ENCODE measurements at places on chromosomes 2 and 18. TPM values are rescaled to one million over a fixed set of nuclear protein-coding genes. Genes with fewer than 3 reads are reported as not detected.

DNA sequence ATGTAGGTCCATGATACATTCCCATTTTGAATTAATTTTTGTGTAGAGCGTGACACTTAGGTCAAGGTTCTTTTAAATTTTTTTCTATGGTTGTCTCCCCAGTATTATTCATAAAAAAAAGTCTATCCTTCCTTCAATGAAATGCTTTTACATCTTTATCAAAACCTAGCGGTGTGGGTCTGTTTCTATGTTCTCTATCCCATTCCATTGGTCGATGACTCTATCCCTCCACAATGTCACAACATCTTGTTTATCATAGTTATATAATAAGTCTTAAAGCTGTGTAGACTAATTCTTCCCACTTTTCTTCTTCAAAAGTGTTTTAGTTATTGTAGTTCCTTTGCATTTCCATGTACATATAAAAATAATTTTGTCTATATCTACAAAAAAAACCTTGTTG, 47.2 kb upstream of the GPR17 start:
- no peak for DNase-seq

GRCh38 chr2:173076581-173077345, 1.1 kb downstream of the MAP3K20 start:
- peak; percentile 34 for DNase-seq

The UGT1A4 gene
- total RNA-seq, result not detected

GRCh38 chr2:181677912-181678586, 2.3 kb downstream of the NEUROD1 start:
- no peak for DNase-seq

The GALNT5 gene
- total RNA-seq, result 0.16 TPM

DNA sequence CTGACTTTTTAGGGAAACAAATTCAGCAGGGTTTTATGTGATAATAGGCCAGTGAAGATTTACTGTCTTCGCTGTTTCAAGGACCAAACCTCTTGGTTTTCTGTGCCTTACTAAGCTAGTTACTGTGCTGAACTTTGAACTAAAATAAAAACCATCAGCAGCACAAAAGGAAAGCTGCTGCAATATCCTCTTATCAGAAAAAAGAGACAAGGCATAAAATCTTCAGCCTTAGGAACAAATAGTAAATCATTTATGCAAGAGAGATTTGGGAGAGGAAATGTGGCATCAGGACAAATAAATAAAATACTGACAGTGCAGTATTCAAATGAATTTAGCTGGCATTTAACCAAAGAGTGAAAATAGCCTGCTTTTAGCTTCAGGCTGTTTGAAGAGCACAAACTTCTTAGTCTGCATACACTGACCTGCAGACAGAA, 64.1 kb upstream of the EHBP1 start:
- no peak for DNase-seq

The ZNF892 gene
- 4.7 TPM for total RNA-seq

- DNase-seq, result no peak
These were observed 377.5 kb downstream of the OSR1 start for GRCh38 chr2:18980786-18981430.

The DOK1 gene
- 36.6 TPM for total RNA-seq

DNA sequence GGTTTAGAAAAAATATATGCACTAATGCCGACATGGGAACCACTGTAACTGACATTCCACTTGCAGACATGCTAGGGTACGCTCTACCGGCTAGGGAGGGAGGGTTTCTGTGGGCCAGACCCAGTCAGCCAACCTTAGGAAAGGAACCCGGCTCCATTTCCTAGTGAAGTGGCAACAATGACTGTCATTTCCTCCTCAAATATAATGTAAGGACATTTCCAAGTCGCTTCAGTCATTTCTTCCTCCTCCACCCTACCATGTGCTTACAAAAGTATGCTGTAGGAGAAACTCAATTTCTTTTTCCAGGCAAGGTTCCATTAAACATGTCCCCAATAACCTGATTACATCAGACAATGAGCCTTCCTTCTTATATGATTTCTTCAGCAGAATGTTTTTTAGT, 64.3 kb upstream of the PSMD14 start:
- no peak for DNase-seq

DNA sequence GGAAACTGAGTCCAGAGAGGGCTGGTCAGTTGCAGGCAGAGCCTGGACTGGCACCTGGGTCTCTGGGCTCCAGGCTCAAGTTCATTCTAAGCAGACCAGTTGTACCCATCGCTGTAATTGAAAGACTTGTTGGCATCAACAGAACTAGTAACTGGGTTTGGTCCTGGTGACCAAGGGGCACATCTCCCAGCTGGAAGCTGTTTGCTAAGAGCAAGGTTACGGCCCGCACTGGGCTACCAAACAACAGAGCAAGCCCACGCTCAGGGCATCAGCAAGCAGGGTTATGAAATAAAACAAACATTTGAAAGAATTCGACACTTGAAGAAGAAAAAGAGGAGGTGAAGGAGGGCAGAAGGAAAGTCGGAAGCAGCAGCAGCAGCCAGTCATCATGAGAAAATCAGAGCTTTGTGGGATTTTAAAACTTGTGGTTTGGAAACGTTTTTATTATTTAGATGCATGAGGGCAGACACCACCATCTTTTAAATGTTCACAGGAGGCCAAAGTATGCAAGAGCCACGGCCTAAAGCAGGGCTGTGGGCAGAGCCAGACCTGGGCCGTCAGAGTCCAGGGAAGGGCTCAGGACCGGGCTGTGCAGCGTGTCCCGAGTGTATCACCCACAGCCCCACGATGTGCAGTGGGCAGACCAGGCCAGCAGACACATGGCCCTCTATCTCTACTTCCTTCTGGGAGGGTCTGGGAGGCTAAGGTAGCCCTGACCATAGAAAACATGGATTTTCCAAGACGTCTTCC, 220.3 kb downstream of the BCL2 start:
- no peak for DNase-seq

DNA sequence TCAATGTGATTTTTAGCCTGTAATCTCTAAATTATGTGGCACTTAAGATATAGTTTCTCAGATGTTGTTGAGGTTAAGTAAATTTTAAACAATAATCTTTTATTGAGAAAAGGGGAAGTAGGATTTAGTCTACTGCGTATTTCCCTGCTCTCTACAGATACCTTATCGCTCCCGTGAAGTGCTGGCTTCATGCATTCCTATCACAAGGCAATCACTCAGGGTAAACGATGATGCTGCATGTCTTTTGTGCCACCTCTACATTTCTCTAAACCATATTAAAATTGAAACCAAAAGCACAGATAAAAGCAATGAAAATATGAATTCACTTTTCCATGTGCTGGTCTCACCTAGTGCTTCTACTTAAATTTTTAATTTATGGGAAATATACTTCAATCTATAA, 14.4 kb upstream of the RPE start:
- DNase-seq, result no peak

DNA sequence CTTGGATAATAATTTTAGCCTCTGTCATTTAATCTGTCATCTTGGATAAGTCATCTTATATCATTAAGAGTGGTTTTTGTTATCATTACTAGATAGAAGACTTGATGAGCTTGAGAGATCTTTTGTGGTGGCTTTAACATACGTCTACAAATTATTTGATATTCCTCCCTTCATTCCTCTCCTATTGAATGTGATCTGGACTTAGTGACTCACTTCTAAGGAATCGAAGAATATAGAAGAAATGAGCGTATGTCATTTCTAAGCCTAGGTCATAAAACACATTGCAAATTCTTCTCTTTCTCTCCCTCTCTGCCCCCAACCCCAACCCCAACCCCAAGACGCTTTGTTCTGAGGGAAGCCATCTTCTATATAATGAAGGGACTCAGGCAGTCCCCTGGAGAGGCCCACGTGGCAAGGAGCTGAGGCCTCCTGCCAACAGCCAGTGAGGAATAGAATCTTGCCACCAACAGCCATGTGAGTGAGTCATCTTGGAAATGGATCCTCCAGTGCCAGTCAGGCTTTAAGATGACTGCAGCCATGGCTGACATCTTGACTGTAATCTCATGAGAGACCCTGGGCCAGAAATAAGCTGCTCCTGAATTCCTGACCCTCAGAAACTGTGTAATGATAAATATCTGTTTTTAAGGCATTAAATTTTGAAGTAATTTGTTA, 221.6 kb upstream of the SP5 start:
- no peak for DNase-seq

- DNase-seq, result no peak
These were observed 333.7 kb upstream of the FIGN start for GRCh38 chr2:164069540-164069939.

DNA sequence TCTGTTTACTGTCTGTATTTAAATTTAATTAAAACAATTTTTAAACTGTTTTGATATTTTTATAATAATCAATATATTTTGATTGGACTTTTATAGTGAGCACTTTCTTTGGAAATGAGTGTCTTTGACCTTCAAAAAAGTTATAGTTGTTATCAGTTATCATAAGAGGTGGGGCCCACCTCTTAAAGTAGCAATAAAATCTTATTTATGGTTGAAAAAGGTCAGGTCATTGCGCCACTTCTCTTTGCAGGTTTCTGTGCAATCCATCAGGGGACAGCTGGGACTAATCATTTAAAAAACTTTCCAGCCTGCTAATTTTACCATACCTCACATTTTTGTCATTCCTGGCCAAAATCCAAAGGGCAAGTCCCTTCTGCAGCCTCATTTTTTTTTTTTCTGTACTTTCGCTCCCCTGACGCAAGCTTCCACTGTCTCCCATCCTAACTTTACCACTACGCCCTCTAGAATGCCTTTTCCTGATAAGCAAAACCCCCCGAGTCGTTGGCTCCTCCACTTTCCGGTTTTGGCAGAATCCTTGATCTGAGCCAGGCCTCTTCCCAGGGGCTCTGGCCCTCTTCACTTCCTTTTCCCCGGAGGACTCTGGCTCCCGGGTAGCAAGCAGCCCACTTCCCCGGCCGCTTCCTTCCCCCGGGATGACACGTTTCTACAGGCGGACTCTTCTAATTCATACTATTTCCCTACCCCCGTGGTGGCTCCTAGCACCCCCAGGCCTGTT, 1.1 kb upstream of the SEH1L start:
- no peak for DNase-seq

The MEP1B gene
- not detected for total RNA-seq

DNA sequence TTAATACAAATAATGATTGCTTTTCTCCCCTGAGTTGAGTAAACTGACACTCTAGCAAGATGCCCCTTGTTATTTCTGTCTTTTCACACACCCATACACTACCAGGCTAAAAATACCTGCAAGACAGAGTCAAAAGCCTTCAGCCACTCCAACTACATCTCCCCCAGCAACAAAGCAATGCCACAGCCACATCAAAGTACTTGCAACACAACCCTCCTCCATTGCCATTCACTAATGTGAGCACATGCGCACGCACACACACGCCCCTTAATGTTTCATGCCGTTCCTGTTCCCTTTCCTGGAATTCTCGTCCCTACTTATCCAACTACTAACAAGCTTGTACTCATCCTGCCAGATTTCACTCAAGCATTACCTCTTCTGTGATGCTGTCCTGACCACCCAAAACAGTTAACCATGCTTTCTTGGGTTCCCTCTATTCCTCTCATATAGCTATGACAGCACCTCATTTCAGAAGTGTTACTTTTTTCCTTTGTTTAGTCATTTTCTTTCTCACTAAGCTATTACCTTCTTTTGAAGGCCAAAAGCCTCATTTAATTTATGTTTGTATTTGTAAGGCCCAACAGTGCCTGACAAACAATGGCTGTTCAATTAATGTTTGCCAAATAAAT, 29.6 kb downstream of the SLC25A12 start:
- DNase-seq, result no peak

DNA sequence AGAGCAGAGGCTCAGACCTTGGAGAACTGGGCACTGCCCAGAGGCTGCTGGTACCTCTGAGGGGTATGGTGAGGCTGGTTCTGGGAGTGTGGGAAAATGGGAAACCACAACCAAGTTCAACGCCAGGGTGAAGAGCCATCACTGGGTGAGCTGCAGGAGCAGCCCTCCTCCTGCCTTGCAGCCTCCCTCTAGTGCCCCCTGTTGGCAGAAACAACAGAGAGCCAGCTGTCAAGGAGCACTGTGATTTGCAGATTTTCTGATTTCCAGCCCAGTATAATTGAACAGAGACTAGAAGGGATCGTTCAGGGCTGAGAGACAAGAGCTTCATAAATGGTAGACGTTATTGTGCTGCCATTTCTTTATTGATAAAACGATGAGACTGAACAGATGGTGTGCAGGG, 50.5 kb downstream of the MAPK4 start:
- no peak for DNase-seq

DNA sequence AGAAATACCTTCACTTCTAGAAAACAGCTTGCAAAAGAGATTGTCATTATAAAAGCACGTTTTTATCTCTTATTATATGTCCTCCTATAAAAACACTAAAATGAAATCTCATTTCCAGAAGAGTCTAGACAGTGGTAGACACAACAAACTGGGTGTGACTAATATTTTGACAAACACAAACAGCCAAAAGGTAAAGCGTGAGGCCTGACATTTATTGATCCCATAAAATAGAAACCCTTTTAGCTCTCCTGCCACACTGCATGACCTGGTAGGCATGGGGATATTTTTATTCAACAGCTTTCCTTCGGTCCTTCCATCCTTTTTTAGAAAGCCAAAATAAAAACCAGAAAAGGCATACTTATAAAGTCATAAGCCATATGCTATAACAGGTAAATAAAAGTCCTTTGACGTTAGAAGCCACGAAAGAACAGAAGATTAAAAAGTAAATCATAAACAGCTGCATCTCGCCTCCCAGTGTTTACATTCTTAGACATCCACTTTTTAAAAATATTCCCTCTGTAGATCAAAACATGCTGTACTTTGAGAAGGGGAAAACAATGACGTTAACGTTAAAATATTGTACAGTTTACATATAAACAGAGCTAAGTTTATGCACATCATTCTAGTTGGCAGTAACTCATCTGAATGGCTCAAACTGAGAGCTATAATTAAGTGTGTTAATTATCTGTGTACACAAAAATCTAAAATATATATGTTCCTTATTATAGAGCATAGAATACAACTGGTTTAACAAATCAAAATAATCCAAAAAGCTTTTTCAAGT, 44.6 kb downstream of the IRS1 start:
- no peak for DNase-seq

- DNase-seq, result no peak
These were observed 2.2 kb downstream of the TGIF1 start for GRCh38 chr18:3451989-3452749.

DNA sequence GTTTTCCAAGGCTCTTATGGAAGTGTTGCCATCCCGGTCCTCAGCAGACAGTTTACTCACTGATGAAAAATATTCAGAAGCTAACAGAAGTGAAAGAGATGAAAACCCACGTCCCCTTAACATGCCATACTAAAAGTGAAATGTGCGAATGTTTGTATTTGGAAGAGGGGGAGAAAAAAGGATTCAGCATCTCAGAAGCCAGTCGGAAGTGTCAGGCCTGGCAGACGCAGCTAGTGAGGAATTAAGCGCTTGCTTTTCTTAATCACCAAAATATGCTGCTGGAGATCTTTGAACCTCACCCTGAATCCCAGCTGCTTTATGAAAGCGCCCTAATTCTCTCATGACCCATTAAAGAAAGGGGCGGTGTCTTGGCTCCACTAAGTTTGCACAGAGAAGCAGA, 653.7 kb downstream of the DCDC2C start:
- DNase-seq, result no peak

DNA sequence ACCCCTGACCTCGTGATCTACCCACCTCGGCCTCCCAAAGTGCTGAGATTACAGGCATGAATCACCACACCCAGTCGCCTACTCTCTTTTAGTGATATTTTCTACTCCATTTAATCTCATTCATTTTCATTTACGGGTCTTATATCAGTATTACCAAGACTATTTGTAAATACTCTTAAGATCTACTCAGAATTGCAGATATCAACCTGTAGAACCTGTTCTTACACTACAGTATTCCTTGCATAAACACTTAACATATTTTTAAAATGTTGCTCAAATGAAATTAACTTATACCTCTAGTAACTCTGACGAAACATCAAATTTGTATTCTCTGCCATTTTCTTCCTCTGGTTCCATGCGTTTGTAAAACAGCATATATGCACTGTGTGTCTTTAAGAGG, 79.3 kb downstream of the C2orf74 start:
- DNase-seq, result no peak

GRCh38 chr18:50061876-50062517, 132.9 kb downstream of the MYO5B start:
- DNase-seq, result no peak
